Suppressor macrophage (primary cell): ENCODE measurements at places on chromosomes 5 and 9.

GRCh38 chr5:96590796-96591195, 71.4 kb upstream of the CAST start:
- DNase-seq: peak; percentile 11

- no peak for DNase-seq
Observed at GRCh38 chr5:38515092-38515491, 41.4 kb downstream of the LIFR start.

DNA sequence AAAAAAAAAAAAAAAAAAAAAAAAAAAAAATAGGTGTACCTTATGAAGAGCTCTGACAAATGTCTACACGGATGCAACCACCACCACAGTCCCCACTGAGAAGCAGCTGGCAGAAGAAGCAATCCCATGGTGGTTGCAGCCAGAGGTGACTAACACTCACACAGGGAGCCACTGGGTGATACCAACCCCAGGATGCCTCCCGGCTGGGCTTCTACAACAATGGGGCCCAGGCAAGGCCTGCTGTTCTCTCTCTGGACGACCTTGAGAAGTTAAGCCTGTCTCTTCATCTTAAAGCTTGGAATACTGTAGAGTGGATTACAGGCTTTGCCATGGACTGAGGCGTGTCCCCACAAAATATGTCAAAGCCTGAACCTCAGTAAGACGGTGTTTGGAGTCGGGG, 104.1 kb downstream of the ROR2 start:
- no peak for DNase-seq

DNA sequence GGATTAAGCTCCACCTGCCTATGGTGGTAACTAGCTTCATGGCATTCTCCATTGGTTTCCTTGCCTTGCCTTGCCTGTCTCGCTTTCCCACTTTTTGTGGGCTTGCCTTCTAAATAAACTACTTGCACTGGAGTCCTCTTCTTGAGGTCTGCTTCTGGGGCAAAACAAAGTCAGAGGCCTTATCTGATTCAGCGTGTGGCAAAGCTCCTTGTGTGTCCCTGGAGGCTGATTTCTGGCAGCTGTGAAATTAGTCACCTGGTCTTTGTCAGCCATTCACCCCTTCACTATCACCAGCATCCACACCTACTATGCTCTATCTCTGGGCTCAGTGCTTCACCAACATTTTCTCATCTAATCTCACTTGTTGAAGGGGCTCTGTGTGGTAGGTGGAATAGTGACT, 176.2 kb downstream of the SEC61B start:
- DNase-seq: no peak

GRCh38 chr5:16815432-16815831, 120.7 kb downstream of the MYO10 start:
- DNase-seq: no peak

DNA sequence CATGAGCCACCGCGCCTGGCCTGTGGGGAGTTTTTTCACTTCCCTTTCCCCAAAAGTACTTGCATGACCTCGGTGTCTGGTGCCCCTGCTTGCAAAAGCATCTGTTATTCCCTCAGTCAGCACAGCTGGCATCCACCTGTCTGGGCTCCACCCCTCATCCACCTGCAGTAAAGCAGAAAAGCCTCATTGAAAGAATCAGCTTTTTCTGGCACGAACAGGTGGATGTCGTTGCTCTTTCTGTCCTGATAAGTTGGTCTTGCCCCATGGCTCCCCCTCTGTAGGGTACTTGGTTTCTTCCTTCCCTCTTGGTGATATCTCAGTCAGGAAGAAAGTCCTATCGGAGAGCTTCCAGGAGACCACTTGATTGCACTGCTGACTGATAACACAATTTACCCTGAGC, 37.4 kb downstream of the WWC1 start:
- peak; percentile 40 for DNase-seq

DNA sequence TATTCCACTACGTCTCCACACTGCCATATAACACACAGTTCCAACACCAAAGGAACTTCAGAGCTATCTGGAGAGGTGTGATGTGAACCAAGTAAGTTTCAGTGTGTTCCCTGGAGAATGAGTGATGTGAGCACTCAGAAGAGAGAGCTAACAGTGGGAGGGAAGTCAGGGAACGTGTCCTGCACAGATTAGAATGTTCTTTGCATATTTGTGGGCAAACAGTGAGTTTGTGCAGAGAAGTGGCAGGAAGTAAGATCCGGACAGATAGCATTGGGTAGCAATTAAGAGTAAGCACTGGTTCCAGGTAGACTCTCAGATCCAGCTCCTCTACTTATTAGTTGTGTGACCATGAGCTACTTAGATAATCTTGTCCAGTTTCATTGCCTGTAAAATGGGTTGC, 206.4 kb downstream of the PDZD2 start:
- DNase-seq: no peak

GRCh38 chr9:14141699-14142098, 172.2 kb downstream of the NFIB start:
- no peak for DNase-seq

DNA sequence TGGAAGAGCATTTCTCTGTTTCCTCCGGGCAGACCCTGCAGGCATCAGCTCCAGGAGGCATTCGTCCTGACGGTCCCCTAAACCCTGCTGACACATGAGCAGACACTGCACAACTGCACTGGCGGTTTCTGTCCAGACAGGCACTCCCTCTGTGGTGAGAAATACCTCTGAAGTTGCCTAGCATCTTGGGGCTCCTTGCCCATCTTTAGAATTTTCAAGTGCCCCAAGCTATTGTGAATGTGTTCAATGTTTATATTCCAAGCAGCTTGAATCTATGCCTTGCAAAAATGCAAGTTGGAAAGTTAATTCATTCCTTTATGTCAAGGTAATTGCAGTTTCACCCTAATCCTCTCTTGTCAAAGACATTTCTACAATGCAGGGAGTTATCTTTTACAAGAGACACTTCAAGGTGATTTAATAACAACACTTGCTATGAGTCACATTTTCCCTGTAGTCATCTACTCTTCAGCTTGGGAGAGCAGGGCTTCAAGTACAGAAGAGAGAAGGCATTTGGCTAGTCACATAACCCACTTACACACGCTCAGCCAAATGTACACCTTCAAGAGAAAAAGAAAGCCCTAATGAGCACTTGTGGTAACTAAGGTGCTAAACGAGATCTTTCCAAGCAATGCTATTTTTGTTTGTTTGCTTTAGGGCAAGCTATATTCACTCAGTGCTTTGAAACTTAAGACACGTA, 302.5 kb downstream of the MLLT3 start:
- no peak for DNase-seq

- no peak for DNase-seq
Observed at GRCh38 chr5:71860048-71860447, 141.0 kb downstream of the CARTPT start.
